Stimulated activated CD4-positive, alpha-beta T cell treated with anti-CD3 and anti-CD28 coated beads, Interleukin-1b, Interleukin-23, amount 100 ng/mL, for 4 hours (primary cell): ENCODE measurements at places on chromosomes 16 and 17.

GRCh38 chr16:75376475-75377161 lies 56.7 kb downstream of the CFDP1 start:
- DNase-seq, result no peak

- no peak for DNase-seq
Measured at GRCh38 chr17:17387017-17387497, 83.9 kb downstream of the NT5M start.

DNA sequence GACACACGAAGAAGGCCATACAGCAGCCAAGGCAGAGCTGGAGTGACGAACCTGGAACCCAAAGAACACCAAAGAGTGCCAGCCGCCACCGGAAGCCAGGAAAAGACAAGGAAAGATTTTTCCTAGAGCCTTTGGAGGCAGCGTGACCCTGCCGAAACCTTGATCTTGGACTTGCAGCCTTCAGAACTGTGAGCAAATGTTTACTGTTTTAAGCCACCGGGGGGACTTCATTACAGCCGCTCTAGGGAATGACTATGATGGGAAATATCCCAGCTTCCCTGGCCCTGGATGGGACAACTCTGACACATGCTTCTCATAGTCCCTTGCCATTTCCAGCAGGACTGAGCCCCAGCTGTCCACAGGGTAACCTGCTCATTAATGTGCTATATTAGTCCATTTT lies 270.6 kb downstream of the HAPSTR1 start:
- no peak for DNase-seq

GRCh38 chr17:64036198-64036922 lies 15.9 kb upstream of the ICAM2 start:
- DNase-seq, result no peak

- peak; percentile 37 for DNase-seq
Measured at GRCh38 chr17:82281502-82282238, 8.2 kb upstream of the CSNK1D start.

GRCh38 chr16:86634292-86634691 lies 55.9 kb downstream of the FOXL1 start:
- no peak for DNase-seq

DNA sequence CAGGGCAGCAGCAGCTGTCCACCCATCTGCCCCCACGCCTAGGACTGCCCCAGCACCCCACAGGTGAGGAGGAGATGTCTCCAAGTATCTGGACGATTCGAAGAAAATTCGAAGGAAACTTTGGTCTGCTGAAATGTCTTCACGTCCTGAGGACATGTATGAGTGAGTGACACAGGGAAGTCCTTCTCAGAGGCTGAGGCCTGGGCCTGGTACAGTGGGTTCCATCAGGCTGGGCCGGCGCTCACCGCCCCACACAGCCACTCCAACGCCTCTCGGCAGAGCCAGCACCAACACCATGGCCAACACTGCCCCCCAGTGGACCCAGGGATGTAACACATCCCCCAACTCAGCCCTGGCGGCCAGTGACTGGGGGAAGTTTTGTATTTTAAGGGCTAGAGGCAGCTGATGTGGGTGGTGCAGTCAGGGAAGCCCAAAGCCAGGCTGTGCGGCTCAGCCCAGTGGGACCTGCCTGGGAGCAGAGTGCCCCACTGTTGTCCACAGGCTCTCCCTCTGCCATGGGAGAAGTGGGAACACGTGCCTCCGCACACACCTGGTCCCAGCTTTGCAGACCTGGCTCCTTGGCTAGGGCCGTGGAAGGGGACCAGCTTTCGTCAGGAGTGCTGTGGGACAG lies 55.8 kb upstream of the FASN start:
- DNase-seq, result peak; percentile 79

GRCh38 chr17:4899341-4900230 lies at the start of gene C17orf107:
Gene C17orf107 (plus strand): TSS chr17:4899536. CDS start chr17:4899763, 227 bp downstream.
- DNase-seq, result peak; percentile 97

- no peak for DNase-seq
Measured at GRCh38 chr17:77602062-77602746, 356.3 kb upstream of the TNRC6C start.

- no peak for DNase-seq
Measured at GRCh38 chr16:17557480-17557879, 86.7 kb upstream of the XYLT1 start.

GRCh38 chr16:78745108-78746019 lies 645.9 kb downstream of the WWOX start:
- DNase-seq, result no peak

DNA sequence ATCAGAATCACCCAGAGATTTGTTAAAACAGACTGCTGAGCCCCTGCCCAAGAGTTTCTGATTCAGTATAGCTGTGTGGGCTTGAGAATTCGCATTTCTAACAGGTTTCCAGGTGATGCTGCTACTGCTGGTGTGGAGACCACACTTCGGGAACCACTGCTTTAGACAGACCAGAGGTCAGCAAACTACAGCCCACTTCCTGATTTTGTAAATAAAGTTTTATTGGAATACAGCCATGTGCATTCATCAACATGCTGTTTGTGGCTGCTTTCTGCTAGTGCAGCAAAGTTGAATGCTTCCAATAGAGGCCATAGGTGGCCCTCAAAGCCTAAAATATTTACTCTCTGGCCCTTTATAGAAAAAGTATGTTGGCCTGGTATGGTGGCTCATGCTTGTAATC lies 32.6 kb upstream of the CLEC19A start:
- no peak for DNase-seq

- peak; percentile 36 for DNase-seq
Measured at GRCh38 chr16:1990351-1991134, 773 bp downstream of the SYNGR3 start.

DNA sequence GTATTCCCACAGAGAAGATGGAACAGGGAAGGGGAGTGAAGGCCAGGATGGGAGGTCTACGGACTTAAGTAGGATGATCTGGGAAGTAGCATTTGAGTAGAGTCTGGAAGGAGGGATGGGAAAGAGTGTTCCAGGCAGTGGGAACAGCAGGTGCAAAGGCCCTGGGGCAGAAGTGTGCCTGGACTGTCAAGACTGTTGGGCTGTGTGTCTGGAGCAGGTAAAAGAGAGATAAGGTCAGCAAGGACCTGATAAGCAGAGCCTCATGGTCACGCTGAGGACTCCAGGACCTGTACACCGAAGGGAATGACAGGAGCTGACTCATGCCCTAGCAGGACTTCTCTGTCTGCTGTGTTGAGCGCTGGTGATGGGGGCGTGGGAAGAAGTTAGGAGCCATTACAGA lies 723 bp upstream of the CARD14 start:
- DNase-seq, result no peak

GRCh38 chr17:2398655-2399571 lies 1.9 kb downstream of the MNT start:
- peak; percentile 51 for DNase-seq

DNA sequence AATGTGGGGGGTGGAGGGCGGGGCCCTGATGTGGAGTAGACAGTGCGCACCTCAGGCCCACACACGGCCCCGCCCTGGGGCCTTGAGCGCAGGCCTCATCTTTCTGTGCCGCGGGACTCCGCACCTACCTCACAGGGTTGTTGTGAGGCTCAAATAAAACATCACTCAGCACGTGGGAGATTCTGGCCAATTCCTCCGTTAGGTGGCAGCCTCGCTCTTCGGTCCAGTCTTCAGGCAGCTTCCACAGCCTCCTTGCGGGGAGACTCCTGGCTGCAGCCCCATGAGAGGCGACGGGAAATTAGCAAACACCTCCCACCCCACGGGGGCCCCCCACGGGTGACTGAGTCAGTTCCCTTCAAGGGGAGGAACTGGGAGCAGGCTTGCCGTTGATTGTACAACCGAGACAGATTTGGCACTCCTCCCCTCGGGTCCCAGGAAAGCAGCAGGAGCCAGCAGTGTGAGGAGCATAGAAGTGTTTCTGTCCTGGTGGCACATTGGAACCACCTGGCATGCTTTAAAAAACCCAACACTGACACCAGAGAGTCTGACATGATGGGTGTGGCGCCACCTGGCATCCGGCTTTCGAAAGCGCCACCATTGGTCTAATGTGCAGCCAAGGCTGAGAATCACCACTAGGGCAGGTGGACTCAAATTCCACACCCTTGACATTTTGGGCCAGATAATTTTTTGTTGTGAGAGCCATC lies 7.6 kb downstream of the MRM1 start:
- DNase-seq, result no peak

DNA sequence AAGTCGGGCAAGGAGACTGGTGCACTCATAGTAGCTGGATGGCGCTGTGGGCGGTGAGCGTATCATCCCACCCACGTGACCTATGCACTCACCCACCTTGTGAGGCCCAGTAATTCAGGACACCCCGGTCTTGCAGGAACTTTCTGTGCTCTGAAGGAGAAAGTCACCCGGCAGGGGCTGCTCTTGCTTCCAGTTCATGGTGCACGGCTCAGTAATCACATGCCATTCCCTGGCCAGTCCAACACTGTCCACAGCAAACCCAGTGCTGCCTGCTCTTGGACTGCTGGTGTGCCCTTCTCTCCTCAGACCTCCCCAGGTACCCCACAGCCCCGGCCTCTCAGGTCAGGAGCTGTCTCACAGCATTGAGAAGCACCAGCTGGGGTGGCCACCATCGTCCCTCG lies 16.4 kb upstream of the RHBDF2 start:
- DNase-seq, result no peak

DNA sequence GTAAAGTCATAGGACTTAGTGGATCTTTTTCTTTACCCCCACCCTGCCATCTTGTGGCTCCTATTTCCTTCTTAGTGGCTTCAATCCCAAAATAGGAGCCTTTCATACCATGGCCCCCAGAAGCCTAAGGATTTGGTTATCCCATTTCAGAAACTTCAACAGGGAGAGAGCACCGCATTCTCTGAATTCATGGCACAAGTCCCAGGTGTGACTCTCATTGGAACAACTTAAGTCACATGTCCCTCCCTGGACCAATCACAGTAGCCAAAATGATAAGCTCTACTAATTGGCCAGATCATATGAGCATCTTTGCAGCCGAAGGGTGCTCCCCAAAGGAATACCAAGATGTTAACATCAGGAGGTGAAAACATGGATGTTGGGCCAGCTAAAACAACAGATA lies 43.2 kb downstream of the AXIN2 start:
- DNase-seq, result no peak

DNA sequence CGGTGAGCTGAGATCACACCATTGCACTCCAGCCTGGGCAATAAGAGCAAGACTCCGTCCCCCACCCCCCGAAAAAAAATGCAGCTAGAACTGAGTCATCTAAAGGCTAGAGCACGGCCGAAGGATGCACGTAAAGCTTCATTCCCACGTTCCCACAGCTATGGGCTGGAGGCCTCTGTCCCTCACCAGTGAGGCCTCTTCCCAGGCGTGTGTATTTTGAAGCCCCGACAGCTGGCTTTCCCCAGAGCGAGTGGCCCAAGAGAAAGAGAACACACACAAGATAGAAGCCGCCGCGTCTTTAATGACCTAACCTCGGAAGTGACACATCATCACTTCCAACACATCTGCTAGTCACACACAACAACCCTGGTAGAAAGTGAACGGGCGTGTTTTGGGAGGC lies 6.6 kb upstream of the KCTD5 start:
- no peak for DNase-seq

GRCh38 chr17:80529104-80529903 lies 15.3 kb upstream of the RPTOR start:
- no peak for DNase-seq

DNA sequence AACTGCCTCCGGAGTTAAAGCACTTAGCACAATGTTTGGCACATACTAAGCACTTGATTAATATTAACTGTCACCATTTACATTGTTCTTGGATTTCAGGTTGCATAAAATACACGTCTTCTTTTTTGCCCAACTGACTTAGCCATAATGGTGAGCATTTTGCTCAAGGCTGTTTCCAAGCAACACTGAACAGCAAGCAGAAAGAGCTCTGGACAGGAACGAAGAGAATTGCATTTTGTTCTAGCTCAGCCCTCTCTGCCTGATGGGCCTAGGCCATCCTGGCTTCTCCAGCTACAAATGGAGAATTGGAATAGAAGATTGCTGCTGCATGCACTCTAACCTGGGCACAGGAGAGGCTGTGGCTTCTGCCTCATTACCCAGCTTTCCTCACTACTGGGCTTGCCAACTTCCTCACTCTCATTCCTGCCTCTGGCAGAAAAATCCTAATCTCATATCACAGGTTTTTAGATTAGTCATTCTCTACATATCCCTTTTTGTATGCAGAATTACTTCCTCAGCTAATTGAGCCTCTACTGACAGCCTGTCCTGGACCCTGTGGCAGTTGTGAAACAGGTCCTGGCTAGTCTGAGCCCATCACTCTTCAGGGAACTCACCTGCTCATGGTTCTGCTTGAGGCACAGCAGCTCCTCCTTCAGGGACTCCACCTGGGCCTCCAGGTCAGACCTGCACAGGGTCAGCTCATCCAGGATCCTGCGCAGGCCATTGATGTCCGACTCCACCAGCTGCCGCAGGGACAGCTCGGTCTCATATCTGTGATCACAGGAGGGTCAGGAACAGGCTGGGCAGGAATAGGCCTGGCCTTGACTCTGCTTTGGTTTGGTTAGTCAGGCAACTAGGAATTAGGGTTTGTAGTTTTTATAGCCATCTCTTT lies 2.5 kb downstream of the KRT33A start:
- no peak for DNase-seq
